Activated naive CD4-positive, alpha-beta T cell (primary cell): ENCODE measurements at places on chromosomes 2 and 18.

GRCh38 chr2:37742286-37742685 lies 70.8 kb upstream of the CDC42EP3 start:
- no peak for DNase-seq

DNA sequence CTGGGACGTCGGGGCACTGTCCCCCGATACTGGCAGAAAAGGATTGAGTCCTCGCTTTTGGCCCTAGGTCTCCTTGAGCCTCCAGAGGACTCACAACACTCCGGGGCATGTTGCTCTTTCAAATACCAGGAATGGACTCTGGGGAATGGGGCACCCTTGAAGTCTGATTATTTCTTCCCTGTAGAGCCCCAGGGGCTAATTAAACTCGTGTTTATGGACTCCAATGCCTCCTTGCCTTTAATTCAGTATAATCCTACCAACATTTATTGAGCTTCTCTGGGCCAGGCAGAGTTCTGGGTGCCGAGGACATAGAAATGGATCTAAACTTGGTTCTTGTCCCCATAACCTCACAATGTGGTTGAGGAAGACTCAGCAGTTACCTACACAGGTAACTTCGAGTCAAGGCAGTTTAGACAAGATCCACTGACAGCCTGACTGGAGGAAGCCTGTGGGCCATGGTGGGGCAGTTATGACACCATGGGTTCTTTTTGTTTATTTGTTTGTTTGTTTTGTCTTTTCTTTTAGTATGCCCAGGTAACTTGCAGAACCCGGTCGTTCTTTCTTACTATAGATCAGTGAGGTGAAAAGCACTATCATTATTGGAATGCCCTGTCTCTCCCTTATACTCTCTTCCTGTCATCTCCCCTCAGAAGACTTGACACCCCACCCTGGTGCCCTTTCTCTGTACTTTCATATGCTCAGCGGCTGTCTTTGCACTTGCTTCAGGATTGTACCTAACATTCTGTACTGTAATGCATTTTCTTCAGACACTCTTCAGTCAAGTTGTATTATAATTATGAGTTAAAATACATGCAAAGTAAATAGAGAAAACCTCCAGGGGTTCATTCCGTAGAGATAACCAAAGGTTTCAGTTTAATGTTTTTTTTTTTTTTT lies 3.2 kb downstream of the CFLAR start:
- DNase-seq, result no peak

DNA sequence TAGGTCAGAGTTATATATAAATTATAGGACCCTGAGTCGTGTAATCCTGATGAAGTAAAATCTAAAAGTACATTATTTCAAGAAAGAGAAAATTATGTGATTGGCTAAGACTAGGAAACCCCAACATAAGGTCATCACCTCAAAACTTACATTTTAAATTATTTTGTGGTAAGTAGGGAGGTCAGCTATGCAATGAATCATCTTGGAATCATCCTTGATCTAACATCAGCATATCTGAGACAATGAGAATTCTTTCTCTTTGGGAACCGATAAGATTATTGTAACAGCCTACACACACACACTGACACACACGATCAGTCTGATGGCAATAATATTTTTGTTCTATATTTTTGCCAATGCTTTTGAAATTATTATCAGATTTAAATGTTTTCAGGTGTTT lies 904.8 kb upstream of the CHAC2 start:
- no peak for DNase-seq

DNA sequence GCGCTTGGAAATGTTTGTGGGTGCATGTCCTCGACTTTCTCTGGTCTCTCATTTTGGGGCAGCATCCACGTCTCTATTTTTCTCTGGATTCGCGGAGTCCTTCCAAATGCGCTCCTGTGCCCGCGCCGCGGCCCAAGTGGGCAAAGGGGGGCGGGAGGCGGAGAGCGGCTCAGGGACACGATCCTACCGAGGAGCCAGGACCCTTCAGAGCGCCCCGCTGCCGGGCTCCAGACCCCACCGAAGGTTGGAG lies 990 bp downstream of the EPAS1 start:
- DNase-seq, result no peak

DNA sequence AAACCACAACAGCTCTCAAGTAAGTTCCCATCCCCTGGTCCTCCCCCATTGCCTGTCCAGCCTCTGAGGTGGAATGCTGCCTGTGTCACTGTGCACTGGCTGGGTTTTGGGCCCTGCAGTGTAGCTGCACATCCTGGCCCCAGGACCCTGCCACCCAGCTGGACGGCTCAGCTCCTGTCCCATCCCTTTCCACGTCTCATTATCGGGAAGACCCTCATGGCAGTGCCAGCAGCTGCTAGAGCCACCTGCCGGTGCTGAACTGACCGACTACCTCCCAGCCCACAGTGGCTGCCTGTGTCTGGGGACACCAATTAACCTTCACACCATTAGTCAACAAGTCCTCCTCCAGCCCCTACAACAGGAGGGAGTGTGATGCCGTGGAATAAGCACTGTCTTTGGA lies 31.9 kb downstream of the ADCY3 start:
- DNase-seq, result no peak

DNA sequence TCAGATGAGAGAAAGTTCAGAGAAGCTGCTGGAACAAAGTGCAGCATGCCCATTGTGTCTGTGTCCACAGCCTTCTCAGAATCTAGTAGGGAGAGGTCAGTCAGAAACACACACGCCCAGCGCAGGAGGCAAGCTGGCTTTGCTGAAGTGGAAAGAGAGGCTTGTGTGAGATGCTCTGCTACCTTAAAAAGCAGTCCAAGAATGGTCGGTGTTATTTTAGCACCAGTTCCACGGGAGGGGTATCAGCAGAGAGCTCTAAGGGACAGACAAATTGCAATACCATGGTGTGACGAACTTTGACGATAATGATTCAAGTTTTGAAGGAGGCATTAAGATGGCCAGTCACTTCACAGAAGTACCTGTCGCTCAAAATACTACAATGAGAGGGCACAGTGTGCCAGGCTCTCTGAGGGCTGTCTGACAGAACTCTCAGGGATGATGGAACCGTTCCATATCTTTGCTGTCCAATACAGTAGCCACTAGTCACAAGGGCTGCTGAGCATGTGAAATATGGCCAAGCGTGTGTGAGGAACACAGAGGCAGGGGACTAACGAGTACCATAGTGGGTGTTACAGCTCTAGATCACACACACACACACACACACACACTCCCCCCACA lies 237.5 kb upstream of the TMEM200C start:
- DNase-seq, result no peak

- DNase-seq, result no peak
Measured at GRCh38 chr2:148948868-148949267, 73.8 kb downstream of the KIF5C start.

- no peak for DNase-seq
Measured at GRCh38 chr2:148049284-148049683, 28.4 kb downstream of the MBD5 start.

DNA sequence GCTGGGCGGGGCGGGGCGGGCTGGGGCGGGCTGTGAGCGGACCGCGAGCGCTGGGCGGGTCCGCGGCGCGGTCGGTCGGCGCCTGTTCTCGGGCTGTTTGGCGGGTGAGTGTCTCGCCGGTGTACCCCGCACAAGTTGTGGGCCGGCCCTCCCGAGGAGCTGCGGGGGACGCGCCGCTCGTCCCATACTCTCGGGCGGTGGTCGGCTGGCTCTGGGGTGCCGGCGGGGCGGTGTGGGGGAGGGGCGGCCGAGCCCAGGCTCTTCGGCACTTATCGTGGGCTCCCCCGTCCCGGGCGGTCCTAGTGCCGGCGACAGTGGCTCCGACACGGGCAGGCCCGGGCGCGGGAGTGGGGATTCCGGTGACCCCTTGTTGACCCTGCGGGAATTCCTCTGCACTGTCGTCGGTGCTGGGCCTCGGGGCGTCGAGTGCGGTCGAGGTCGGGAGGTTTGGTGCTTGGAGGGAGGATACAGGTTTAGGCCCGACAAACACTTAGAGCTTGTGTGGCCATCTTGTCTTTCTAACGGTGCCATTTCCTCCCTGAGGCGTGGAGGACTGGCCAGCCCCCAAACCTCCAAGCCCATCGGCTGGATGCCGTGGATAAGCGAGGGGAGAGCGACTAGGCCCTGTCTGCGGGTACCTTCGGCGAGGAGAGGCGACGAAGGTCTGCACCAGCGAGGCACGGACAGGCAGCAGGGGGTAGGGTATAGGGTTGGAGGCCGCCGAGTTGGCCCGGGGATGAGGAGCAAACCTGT lies at the start of gene SEPTIN2:
TSS of gene SEPTIN2 (plus strand) at position 47 of the 753 bp plus-strand sequence. CDS start 8,308 bp downstream, outside the sequence.
- DNase-seq, result peak; percentile 76

DNA sequence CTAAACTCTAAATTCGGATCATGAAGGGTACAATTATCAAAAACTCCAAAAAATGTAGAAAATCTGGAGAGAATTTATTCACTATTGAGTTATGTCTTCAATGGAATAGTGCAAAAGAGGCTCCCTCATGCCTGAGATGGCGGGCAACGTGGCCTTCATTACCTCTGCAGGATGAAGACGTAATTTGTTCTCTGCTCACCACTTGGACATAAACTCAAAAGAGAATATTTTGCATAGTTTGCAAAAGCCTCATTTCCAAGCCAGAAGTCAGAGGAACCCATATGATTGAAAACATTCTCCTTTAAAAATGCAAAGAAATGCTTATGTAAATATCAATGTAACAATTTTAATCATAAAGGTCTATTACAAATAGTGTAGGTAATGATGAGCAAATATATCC lies 58.7 kb downstream of the SLC25A12 start:
- no peak for DNase-seq

- DNase-seq, result no peak
Measured at GRCh38 chr18:53795610-53796009, 428.9 kb downstream of the MBD2 start.
